ENCODE measurements at places on chromosomes 6 and 20.

DNA sequence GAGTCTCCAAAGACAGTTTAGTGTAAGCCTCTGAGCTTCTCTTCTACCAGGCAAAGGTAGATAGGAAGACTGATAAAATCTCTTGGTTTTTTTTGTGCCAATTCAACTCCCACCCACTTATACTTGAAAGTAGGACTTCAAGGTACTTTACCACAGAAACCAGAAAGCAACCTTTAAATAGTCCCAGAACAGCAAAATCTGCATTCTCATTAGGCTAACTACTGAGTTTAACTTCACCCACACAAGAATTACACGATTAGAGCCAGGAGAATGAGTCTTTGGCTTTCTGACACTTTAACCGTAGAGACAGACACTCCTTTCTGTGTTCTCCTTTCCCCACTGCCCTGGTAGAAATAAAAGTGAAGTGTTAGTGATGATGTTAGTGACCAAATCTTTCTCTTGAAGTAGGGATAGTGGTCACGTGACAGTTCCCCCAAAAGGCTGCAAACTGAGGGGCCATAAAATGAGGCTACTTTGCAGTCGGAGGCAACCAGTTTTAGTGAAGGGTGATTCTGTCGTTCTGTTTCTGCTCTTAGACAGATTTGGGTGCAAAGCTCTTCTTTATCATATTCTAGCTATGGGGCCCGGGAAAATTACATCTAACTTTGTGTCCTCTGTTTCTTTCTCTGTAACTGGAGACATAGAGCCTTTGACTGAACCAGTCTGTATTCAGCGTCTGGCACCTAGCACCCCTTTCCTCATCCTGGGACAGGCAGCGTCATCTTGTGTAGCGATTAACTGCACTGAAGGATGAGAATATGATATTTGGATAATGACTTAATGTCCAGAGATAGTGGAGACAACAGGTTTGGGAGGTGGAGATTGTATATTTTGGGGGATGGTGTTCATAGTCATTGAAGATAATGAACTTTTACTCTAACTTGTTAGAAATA lies 206.4 kb upstream of the CITED2 start:
- no peak for DNase-seq

DNA sequence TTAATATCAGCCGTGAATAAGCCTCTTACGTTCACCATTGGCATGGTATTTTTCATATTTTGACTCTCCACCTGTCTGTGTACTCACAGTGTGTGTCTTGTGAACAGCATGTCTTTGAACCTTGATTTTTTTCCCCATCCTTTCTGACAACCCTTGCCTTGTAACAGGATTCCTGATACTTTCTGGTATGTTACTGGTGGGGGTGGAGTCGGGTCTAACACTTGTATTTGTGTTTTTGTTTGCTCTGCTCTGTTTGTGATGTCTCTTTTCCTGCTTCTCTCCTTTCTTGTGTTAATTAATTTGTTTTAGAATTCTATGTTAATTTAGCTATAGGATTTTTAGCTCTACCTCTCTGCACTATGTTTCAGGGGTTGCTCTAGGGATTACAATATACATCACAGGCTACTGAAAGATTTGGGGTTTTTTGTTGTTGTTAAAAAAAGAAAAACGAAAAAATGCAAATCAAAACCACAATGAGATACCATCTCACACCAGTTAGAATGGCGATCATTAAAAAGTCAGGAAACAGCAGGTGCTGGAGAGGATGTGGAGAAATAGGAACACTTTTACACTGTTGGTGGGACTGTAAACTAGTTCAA lies 245.1 kb downstream of the CDH4 start:
- DNase-seq: no peak

DNA sequence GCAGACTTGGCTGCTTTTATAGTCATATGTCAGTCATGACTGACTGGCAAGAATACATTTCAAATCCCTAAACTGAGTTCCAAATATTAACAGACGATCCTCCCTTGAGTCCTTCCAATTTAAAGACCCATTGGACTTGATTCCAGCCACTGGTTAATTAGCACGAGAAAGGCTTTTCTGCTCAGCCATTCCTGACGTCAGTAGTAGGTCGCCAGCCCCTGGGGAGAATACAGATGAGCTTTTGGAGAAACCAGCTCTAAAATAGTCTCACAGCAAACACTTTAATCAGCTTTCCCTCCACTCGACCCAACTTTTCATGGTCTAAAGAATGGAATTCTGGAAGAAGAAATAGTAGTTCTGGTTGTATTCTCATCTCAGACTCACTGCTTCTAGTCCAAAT lies 91.6 kb downstream of the SLC22A3 start:
- DNase-seq: no peak

DNA sequence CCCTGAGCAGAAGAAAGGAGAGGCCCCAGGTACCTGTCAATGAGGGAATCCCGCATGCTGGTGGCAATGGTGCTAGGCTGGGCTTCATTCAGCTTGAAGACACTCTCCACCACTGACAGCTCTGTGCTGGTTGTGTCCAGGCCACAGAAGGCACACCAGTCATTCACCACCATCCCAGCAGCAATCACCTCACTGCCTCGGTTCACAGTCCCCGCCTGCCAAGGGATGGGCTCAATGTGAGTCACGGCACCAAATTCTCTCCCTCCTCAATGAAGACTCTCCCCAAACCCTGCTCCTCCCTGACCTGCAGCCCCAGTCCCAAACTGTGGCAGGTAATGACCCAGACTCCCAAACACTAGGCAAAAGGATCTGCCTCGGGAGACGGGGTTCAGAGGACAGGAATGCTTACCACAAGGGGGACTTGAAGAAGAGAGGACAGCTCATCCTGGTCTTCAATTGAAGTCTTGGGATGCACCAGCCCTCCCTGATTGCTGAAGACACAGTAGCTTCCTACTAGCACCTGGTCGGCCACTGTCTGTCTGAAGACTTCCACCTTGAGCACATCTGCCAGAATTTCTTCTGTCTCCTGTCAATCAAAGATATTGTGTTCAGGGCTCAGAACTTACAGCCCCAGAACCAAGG lies 1.7 kb upstream of the MMP24OS start:
- DNase-seq: no peak

GRCh38 chr20:60049601-60050000 lies 91.4 kb downstream of the CDH26 start:
- DNase-seq: no peak

- no peak for DNase-seq
Measured at GRCh38 chr6:110408901-110409300, 6.5 kb downstream of the DDO start.

DNA sequence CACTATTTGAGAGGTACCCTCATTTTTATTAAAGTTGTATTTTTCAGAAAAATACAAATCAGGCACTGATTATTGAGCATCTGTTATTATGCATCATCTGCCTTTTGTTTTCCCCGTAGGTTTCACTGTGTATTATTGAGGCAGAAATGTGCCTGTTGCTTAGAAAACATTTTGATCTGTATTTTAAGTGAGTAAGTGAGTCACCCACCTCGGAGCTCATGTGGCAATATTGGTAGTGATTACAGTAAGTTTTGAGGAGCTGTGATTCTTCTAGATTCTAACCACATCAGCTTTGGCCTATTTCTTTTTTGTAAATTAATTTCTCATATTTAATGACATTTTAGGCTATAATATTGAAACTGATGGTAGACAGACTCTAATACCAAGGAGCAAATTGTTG lies 59.6 kb upstream of the LAMP5 start:
- no peak for DNase-seq

DNA sequence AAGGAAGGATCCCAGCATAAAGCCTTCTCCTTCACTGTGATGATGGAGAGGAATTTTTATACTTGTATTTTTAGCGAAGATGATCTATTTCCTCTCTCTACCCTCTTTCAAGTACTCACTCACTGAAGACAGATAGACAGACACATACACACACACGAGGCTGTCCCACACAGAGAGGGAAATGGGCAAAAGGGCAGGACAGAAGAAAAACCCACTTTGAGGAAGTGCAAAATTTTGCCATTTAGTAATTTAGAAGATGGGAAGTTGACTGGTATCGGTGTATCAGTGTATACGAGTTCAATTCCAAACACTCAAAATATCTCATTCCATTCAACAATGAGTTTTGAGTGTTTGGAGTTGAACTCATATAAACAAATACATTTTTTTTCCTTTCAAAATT lies 30.9 kb downstream of the HEBP2 start:
- no peak for DNase-seq

DNA sequence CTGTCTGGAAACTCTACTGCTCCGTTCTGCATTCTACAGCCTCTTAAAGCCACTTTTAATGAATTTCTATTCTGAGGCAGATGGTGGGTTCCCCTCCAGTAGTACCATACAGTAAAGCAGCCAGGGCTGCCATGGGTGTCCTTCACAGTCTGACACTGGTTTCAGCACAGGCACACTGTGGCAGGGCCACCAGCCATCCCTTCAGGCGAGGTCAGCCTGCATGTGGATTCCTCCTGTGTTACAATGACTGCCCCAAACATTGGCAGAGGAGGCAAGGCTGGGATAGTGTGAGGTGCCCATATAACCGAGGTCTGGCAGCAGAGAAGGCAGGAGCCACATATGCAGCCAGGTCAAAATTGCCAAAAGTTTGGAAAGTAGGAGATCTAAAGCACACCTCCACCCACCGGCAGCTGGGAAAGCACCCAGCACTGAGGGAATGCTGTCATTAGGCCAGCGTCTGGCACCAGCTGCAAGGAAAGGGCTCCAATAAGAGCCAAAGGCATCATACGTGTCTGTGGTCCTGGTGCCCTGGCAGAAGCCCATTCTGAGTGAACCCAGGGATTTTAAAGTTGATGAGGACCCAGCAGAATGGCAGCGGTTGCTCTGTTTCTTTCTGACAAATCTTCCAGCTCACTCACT lies 24.0 kb downstream of the STK35 start:
- DNase-seq: no peak

GRCh38 chr6:157229713-157230112 lies 93.6 kb downstream of the TMEM242 start:
- DNase-seq: no peak

- no peak for DNase-seq
Measured at GRCh38 chr6:6377621-6378020, 57.2 kb upstream of the F13A1 start.

GRCh38 chr6:167581637-167582036 lies 245.1 kb upstream of the AFDN start:
- no peak for DNase-seq

- no peak for DNase-seq
Measured at GRCh38 chr20:43102394-43102793, 87.3 kb downstream of the PTPRT start.

- no peak for DNase-seq
Measured at GRCh38 chr6:72977114-72977513, 248.2 kb downstream of the KHDC1L start.

DNA sequence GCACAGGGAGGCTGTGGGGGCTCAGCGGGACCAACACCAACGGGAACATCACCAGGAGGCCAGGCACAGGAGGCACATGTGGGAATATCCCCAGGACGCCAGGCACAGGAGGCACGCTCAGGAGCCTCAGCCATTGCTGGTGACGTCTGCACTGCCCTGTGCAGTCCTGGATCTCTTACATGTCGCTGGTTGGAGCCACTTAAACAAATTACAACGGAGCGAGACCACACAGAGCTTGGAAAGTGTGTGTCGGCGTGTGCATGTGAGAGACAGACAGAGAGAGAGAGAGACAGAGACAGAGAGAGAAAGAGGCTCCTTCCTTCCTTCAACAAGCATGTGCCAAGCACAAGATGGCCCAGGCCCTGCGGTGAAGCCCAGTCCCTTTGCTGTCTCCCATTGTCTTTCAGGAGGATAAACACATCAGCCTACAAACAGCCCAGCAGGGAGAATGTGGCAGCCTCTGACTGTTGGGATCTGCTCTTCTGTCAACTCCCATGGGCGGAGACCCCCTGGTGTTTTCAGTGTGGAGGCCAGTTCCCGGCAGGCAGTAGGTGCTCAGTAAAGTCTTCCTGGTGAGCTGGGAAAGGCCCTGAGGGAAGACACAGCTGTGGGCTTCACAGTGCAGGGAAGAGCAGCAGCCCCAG lies 112.7 kb upstream of the THBS2 start:
- DNase-seq: no peak

- DNase-seq: no peak
Measured at GRCh38 chr6:64685401-64685800, 1021.6 kb downstream of the EYS start.

- no peak for DNase-seq
Measured at GRCh38 chr6:147366290-147366689, 142.2 kb upstream of the SAMD5 start.

DNA sequence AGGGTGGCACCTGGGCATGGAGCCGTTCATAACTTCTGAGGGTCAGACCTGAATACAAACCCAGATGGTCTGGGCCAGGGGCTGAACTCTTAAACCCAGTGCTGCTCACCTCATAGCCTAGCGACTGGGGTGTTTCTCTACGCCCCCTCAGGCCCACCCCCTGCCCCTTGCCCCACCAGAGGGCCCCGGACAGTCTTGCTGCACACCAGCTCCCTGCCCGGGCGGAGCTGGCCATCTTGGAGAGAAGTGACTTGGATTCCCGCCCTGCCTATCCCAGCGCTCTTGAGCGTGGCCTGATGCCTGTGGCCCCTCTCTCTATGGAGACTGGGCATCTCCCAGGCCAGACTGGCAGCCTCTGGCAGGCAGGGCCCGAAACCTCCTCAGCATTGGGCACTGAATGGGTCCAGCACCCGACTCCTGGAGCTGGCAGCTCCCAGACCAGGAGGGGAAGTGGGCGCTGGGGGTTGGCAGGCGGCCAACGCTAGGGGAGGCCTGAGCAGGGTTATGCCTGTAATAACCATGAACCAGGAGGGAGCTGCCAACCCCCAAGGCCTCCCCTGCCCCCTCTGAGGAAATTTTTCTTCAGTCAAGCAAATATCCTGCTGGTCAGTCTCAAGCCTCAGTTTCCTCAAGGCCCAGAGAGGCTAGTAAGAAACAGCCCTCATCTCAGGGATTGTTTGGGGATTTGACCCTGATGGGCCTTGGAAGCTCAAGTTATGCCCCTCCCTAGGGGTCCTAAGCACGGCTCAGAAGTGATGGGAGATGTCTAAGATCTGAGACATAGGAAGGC lies 169.5 kb downstream of the VEGFA start:
- DNase-seq: no peak
